Fibroblast of skin of right quadriceps (primary cell): ENCODE measurements at places on chromosomes 13 and 19.
A peak's percentile ranks its signal among the peaks of the same experiment; 100 is the strongest.

- DNase-seq = no peak
Measured at GRCh38 chr13:33168321-33168960, 117.1 kb downstream of the STARD13 start.

- DNase-seq = no peak
Measured at GRCh38 chr13:40220299-40220935, 446.0 kb downstream of the FOXO1 start.

DNA sequence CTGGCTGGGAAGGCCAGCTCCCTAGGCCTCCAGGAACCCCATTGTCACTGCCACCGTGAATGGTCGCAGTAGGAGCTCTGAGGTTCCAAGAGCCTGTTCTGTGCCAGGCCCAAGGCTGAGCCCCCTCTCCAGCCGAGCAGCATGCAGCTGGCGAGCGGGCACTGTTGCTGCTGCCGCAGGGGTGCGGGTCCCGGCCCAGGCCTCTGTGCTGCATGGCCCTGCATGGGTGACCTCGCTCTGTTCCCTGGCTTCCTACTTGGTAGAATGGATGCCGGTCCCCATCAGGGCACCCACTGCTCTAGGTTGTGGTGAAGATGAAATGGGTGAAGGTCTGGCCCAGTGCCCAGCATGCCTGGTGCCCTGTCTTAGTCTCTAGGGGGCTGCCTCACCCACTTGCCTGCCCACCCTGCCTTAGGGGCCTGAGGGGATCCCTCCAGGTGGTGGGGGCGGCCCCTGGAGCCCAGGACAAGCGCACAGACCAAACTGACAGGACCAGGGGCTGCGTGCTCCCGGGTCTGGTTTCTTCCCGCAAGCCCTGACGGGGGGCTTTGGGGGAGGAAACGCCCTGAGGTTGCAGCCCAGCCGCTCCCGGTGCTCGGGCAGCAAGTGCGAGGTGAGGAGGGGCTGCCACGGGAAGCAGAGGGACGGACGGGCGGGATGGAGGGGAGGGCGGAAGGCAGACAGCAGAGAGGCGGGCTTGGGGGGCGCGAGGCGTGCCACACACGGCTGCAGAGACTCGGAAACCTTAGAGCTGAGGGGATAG is 8.7 kb upstream of the UQCR11 start:
- DNase-seq = no peak

DNA sequence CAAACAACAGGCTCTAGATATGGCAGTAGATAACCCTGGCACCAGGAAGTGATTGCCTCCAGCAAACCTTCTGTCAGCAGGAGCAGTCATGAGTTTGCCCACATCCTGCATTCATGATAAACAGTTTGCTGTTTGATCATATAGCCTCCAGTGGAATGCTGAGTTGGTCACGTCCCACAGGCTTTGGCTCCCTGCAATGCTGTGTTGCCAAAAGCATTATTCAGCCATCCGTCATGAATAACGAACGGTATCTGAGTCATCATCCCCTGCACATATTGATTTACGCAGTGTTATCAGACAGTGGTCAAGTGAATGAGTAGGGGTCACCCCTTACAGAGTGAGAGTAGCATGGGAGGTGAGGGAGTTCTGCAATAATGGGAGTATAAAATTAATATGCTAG is 21.9 kb upstream of the ZNF432 start:
- no peak for DNase-seq

DNA sequence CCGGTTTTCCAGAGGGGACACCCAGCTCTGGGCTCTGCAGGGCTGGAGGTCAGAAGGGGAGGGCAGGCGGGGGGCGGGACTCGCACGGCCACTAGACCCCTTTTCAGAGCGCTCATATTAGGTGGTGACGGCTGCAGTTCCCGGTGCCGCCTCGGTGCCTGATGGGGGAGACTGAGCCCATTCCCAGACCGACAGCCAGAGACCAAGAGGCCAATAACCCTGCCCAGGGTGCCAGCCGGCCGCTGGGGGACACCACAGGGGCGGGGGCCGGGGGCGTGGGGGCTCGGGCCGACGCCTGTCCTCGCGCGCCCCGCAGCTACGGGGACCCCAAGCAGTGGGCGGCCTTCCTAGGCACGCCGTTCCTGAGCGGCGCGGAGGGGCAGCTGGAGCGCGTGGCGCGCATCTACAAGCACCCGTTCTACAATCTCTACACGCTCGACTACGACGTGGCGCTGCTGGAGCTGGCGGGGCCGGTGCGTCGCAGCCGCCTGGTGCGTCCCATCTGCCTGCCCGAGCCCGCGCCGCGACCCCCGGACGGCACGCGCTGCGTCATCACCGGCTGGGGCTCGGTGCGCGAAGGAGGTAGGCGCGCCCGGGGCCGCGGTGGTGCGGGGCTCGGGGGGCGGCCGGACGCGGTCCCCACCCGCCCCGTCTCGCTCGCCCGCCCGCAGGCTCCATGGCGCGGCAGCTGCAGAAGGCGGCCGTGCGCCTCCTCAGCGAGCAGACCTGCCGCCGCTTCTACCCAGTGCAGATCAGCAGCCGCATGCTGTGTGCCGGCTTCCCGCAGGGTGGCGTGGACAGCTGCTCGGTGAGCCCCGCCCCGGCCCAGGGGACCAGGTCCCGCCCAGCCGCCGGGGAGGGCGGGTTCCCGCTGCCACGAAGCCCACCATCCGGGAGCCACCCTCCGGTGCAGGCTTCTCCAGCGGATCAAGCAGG is 2.4 kb downstream of the TIMM13 start:
- DNase-seq = peak; percentile 77

DNA sequence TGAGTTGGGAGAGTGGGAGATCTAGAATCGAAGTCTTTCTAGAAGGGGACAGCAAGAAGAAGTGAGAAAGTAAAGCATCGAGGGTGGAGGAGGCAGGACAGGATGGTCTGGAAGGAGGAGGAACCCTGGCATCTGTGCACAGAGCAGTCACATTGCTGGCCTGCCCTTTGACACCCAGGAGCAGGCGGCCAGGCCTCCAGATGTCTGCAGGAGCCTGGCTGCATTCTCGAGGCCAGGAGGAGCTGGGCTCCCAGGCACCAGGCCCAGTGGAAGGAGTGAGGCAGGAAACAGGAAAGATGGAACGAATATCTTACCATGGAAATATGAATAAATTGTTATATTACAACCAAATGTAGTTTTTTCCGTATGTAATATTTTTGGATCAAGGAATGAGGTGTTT is 27.7 kb upstream of the ARGLU1 start:
- DNase-seq = no peak

DNA sequence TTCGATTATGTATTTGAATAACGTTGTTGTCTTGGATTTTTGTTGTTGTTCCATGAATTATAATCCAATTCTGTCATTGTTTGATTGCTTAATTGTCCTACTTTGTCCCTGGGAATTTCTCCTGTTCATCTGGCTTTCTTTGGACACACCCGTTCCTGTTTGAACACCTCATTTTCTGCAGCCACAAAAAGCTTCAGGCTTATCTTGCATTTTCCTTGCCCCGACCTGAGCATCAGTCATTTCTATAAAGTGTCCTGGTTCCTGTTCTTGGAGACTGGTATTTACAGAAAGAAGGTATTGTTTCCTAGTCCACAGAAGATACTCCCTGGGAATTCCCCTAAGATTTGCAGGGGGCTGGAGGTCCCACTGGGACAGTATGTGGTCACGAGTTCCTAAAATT is 731.8 kb upstream of the ARGLU1 start:
- DNase-seq = no peak

GRCh38 chr19:41945135-41945766 is 13.9 kb downstream of the RABAC1 start:
- DNase-seq = no peak
